ENCODE measurements at places on chromosomes 2 and 18.

GRCh38 chr2:223967981-223968380, 10.7 kb downstream of the MRPL44 start:
- DNase-seq, result peak; percentile 12

- no peak for DNase-seq
Observed at GRCh38 chr2:29657674-29658073, 263.7 kb downstream of the ALK start.

- DNase-seq, result no peak
Observed at GRCh38 chr18:48359626-48360025, 49.6 kb downstream of the ZBTB7C start.

DNA sequence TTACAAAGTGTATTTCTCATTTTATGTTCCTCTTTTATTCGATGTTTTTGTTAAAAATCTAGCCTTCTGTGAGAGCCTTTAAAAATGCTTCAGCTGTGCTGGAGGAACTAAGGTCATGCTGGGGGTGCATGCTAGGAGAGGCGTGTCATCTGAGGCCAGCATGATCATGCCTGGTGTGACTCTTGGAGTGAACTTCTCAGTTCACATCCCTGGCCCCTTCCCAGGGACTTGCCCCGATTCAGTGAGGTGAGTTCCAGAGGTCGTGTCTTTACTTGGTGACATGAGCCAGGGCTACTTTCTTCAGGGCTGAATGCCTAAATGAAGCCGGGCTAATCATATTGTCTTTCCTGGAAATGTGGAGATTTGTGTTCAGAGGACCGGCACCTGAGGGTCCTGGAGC, 264.9 kb downstream of the MREG start:
- no peak for DNase-seq

- DNase-seq, result peak; percentile 86
Observed at GRCh38 chr2:102061962-102062795, 70.4 kb downstream of the IL1R2 start.

DNA sequence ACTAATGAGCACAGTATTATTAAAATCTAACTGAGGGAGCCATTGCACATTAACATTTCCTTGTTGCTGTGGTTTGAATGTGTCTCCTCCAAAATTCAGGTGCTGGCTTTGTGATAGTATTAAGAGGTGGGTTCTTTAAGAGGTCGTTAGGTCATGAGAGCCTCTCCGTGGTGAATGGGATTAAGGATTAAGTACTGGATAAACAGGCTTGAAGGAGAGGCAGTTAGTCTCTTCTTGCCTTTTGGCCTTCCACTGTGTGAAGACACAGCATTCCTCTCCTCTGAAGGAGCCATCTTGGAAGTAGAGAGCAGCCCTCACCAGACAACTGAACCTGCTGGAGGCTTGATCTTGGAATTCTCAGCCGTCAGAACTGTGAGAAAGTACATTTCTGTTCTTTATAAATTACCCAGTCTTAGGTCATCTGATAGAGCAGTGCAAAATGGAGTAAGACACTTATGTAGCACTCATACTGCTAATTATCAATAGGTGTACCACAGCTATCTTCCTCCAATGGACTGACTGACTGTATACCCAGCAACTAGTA, 182.7 kb downstream of the MYO3B start:
- no peak for DNase-seq
